ENCODE measurements at places on chromosomes 7 and 10.

- DNase-seq: no peak
These were observed 360.4 kb downstream of the EXOC4 start for GRCh38 chr7:133613250-133613790.

GRCh38 chr7:55508221-55509011, 63.9 kb downstream of the VOPP1 start:
- no peak for DNase-seq

- no peak for DNase-seq
These were observed 76.5 kb downstream of the JAZF1 start for GRCh38 chr7:28104041-28104541.

- DNase-seq: no peak
These were observed 488.8 kb upstream of the MGMT start for GRCh38 chr10:128978211-128978610.

GRCh38 chr10:114719311-114719710, 61.2 kb upstream of the ABLIM1 start:
- no peak for DNase-seq

GRCh38 chr7:19410691-19411090, 265.5 kb upstream of the FERD3L start:
- no peak for DNase-seq

DNA sequence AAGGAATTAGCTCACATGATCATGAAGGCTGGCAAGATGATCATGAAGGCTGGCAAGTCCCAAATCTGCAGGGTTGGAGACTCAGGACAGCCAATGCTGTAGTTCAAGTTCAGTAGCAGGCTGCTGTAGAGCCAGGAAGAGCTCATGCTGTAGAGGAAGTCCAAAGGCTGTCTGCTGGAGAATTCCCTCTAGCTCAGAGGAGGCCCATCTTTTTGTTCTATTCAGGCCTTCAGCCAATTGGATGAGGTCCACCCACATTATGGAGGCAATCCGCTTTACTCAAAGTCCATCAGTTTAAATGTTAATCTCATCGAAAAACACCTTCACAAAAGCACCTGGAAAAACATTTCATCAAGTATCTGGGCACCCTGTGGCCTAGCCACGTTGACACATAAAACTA, 24.8 kb upstream of the FAM171A1 start:
- no peak for DNase-seq

DNA sequence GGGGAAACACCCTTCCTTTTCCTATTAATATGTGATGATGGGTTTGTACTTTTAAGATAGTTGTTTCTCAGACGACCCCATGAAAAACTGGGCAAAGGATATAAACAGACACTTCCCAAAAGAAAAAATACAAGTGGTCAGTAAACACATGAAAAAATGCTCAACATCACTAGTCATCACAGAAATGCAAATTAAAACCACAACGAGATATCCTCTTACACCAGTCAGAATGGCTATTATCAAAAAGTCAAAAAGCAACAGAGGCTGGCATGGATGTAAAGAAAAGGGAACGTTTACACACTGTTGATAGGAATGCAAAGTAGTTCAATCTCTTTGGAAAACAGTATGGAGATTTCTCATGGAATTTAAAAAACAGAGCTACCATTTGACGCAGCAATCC, 111.4 kb upstream of the ZEB1 start:
- no peak for DNase-seq

- no peak for DNase-seq
These were observed 14.6 kb upstream of the DRGX start for GRCh38 chr10:49410365-49411074.

- DNase-seq: no peak
These were observed 38.1 kb downstream of the ELMO1 start for GRCh38 chr7:37410305-37411229.

- no peak for DNase-seq
These were observed 86.4 kb upstream of the GNA12 start for GRCh38 chr7:2930310-2931033.

DNA sequence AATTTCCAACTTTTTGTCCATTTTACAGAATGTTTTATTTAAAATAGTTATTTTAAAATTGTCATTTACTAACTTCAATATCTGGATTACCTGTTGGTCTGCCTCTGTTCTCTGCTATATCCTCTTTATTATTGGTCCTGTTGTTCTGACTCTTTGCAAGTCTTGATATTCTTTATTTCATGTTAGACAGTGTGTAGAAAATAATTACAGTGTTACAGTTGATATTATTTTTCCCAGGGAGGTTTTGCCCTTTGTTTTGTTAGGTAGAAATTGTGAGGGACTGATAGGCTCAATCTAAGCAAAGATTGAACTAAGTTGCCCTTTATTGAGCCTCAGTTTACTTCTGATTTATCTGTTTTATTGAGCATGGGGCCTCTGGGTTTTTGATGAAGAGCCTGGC, 49.4 kb upstream of the CADPS2 start:
- DNase-seq: no peak

DNA sequence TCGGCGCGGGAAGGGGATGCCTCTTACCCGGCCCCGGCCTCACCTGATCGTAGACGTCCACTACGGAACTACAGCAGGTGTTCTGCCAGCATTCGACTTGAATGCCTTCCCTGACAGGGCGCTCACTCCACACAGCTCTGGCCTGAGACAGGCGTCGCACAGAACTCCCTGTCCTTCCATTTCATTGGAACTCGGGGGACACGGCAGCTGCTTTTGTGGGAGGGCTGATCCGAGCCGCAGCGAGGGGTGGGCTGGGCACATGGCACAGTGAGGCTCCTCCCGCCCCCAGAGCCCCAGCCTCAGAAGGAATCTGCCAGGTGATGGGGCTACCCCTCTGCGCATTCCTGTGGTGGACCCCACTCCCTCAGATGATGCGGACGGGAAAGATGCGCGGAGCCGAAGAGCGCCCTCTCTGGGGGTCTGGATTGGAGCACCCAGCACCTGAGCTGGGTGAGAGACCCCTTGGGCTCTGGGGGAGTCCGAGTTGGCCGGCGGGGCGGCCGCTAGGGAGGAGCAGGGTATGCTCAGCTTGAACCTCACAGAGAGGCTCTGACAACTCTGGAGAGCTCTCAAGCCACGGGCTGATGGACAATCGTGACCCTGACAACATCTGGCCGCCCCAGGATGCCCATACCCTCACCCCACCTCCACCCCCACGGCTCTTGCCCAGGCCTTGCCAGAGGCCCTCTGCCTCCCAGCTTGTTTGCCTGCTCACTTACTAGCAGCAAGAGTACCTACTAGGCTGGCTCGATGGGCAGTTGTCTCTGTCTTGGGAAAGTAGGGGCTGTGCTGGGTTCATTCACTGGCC, 36.6 kb downstream of the RASGEF1A start:
- DNase-seq: no peak

DNA sequence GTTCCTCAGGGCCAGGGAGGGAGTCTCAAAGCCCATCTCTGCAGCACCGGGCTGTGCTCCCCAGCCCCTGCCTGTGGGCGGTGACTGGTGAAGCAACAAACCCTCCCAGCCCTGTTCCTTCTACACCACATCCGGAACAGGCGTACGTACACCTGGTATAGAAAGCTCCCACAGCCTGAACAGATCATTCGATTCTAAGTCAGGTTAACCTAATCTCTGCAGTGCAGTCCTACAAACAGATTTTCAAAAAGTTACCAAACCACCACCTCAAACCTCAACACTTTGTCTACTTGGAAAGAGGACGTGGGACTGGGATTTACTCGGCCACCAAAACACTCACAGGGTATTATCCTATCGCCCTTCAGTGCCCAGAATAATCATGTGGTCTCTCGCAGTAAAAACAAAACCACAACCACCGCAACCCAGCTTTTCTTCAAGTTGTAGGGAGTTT, 238.4 kb downstream of the DIP2C start:
- DNase-seq: no peak

GRCh38 chr10:116753759-116754158, 11.4 kb upstream of the HSPA12A start:
- DNase-seq: no peak

- DNase-seq: no peak
These were observed 240.7 kb downstream of the SORCS3 start for GRCh38 chr10:104881740-104882139.

- DNase-seq: no peak
These were observed 1.8 kb upstream of the INTS1 start for GRCh38 chr7:1505731-1506550.

DNA sequence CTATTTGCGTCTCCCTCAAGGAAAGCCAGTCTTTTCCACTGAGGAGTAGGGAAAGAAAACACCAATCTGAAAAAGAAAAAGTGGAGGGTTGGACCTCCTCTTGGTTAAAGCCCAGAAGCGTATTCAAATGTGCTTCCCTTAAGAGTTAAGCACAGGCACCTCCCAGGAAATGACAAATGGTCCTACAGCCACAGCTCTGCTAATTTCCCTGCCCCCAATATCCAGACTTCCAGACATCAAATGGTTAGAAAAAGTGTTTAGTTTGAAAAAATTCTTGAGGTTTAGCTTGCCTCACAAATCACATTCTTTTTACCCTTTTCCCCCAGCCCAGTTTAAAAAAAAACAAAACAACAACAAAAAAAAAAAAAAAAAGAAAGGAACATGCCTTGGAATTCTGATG, 19.0 kb upstream of the COL1A2 start:
- DNase-seq: no peak

- no peak for DNase-seq
These were observed 1.9 kb upstream of the ZNF775 start for GRCh38 chr7:150377196-150377595.

GRCh38 chr10:114571316-114571999, 86.6 kb downstream of the ABLIM1 start:
- DNase-seq: no peak

DNA sequence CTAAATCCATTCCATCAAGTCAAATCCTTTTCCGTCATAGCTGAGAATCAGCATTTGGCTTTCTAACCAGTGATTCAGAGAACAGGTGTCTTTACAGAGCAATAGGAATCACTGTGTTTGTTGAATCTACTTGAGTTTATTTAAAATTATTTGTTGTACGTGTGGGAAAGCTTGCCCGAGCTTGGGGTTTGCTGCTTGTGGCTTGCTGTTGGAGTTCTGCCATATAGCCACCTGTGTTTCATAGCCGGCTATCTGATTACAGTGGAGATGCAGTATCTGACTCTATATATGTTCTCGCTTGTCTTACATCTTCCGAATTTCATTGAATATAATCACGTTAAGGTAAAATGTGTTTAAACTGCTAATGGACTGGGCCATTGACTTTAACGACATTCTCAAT, 274.3 kb upstream of the MKI67 start:
- no peak for DNase-seq

DNA sequence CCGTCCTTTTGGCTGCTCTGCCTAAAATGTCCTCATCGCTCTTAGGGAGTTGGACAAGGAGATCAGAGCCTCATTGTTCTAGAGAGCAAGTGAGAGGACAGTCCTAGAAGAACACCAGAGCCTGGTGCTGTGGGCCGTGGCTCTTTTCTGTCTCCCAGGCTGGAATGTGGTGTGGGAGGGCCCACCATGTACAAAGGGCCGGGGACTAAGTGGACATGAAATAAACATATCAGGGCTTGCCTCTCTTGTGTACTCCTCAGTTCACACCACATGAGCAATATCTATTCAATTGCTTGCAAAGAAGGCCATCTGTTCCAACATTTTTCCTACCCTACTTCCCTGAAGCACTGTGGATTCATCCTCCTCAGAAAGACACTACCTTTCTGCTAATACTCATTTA, 510.4 kb downstream of the SUGCT start:
- no peak for DNase-seq

DNA sequence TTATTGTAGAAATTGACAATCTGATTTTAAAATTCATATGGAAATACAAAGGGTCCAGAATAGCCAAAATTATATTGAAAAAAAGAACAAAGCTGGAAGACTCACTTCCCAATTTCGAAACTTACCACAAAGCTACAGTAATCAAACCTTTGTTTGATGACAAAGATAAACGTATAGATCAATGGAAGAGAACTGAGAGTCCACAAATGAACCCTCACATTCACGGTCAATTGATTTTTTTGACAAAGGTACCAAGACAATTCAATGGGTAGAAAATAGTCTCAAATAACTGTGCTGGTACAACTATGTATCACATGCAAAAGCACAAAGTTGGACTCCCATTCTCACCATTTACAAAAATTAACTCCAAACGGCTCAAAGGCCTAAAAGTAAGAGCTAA, 8.7 kb downstream of the KPNA7 start:
- no peak for DNase-seq

GRCh38 chr7:77942431-77942830, 143.9 kb downstream of the PHTF2 start:
- DNase-seq: no peak

GRCh38 chr10:17644485-17644943, 563 bp downstream of the STAM start:
- no peak for DNase-seq

- no peak for DNase-seq
These were observed 70.9 kb upstream of the CHST15 start for GRCh38 chr10:124164264-124164663.

- no peak for DNase-seq
These were observed 165.3 kb downstream of the CELF2 start for GRCh38 chr10:11183015-11183414.

GRCh38 chr10:16965740-16966447, 148.7 kb upstream of the RSU1 start:
- DNase-seq: no peak

GRCh38 chr7:116574025-116574822, 49.4 kb downstream of the CAV1 start:
- no peak for DNase-seq

- DNase-seq: no peak
These were observed 64.0 kb upstream of the CACUL1 start for GRCh38 chr10:118818621-118819221.

DNA sequence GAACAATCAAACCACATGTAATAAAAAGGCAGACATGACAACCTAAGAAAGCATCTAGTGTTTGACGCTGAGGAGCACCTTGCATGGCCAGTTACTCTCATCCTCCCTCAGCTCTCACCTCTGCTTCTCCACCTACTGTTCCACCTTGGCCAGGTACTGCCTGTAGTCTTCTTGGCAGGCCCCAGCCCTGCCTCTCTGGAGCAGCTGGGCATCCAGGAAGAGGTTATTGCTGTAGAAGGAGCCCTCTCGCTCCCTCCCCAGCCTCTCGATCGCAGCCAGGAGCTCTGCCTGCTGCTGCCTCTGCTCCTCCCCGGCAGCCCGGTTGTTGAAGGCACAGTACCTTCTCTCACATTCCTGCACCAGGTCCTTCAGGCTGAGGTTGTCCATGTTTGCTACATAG, 9.7 kb downstream of the GIMAP5 start:
- DNase-seq: no peak

- peak; percentile 19 for DNase-seq
These were observed 15.5 kb upstream of the CRTAC1 start for GRCh38 chr10:98045785-98046389.

DNA sequence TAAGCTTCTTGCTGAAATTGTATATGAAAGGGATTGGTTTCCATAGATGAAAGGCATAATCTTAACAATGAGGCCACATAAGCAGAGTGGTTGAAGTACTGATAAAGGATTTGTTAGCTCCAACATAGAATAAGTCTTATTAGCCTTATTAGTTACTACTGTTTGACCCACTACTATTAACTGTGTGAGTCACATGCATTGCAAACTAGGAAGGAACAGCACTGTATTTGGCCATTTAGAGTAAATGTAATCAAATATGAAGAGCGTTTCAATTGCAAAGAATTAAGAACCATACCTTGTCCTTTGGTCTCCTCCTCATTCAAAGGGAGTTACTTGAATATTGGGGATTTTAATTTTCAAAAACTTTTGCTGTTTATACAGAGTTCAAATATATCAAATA, 428.9 kb downstream of the MDFIC start:
- no peak for DNase-seq
